ENCODE measurements at places on chromosomes 4 and X. TPM values are rescaled to one million over a fixed set of nuclear protein-coding genes. Genes with fewer than 3 reads are reported as not detected.

NSG1 gene
- total RNA-seq = not detected

GPR143 gene
- not detected for total RNA-seq

MCF2 gene
- total RNA-seq = not detected

NRK gene
- total RNA-seq = 13.1 TPM

SSX2B gene
- not detected for total RNA-seq

SPANXN1 gene
- total RNA-seq = not detected

ART3 gene
- total RNA-seq = not detected

GRCh38 chrX:72430405-72430968 lies 124.8 kb upstream of the CITED1 start:
- no peak for DNase-seq
- H3K27me3 ChIP-seq = no peaks in the 10 kb centered on the region
- no peaks in the 10 kb centered on the region for H3K4me1 ChIP-seq
- peaks cover 9% of the 10 kb centered on the region for H3K36me3 ChIP-seq
- no peak overlapping the region for H3K4me3 ChIP-seq
- H3K27ac ChIP-seq = no peak overlapping the region

- no peak for DNase-seq
- H3K4me1 ChIP-seq = peaks cover 3% of the 10 kb centered on the region
- H3K27ac ChIP-seq = no peak overlapping the region
- no peaks in the 10 kb centered on the region for H3K27me3 ChIP-seq
- peaks cover 2% of the 10 kb centered on the region for H3K36me3 ChIP-seq
- no peak overlapping the region for H3K4me3 ChIP-seq
These were observed 72.6 kb downstream of the GPR82 start for GRCh38 chrX:41796577-41796976.

DNA sequence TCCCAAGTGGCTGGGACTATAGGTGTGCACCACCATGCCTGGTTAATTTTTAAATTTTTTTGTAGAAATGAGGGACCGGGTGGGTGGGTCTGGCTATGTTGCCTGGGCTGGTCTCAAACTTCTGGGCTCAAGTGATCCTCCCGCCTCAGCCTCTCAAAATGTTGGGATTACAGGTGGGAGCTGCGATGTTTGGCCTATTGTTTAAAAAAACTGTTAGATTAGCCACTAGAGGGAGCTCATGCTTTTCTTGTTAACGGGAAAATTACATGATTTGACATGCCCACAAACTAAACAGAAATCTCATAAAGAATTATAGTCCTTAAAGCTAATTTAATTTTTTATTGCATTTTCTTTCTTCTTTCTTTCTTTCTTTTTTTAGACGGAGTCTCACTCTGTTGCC lies 5.0 kb upstream of the SDAD1 start:
- no peak for DNase-seq
- no peaks in the 10 kb centered on the region for H3K36me3 ChIP-seq
- H3K27ac ChIP-seq = peak overlapping the region; percentile 20
- peaks cover 10% of the 10 kb centered on the region for H3K27me3 ChIP-seq
- H3K4me1 ChIP-seq = peaks cover 3% of the 10 kb centered on the region

DNA sequence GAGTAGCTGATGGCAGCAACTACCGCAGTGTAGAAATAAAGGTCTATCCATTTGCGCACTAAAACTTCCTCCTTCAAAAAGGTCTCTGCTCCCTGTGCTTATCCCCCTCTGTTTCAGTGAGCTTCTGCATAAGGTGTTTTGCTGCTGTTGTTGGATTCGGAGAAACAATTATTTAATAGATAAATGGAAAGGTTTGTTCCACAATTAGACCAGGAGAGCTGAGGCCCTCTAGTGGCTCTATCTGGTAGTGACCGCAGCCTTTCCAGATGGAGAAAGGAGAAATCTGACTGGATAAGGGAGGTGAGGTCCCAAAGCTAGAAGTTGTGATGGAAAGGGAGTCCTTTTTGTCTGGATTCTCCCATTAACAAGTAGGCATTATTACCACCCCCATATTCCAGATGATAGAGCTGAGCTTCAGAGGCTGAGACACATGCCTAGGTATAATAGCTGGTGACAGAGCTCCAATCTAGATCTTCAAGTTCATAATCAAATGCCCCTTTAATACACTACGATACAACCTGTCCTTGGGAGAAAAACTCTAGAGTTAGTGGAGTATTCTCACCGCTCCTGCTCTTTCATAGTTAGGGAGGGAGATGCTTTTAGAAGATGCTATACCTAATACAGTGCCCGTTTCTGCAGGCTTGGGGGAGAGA lies 5.1 kb upstream of the GABRQ start:
- peaks cover 13% of the 10 kb centered on the region for H3K27me3 ChIP-seq
- no peaks in the 10 kb centered on the region for H3K36me3 ChIP-seq
- DNase-seq = no peak
- no peak overlapping the region for H3K4me3 ChIP-seq

GRCh38 chrX:104482757-104483156 lies 83.2 kb upstream of the IL1RAPL2 start:
- H3K27ac ChIP-seq = no peak overlapping the region
- H3K4me3 ChIP-seq = no peak overlapping the region
- peaks cover 2% of the 10 kb centered on the region for H3K27me3 ChIP-seq
- no peak for DNase-seq
- H3K36me3 ChIP-seq = no peaks in the 10 kb centered on the region

- H3K27me3 ChIP-seq = no peaks in the 10 kb centered on the region
- no peak overlapping the region for H3K4me3 ChIP-seq
- peak overlapping the region; percentile 69 for H3K27ac ChIP-seq
- peaks cover 13% of the 10 kb centered on the region for H3K4me1 ChIP-seq
- no peaks in the 10 kb centered on the region for H3K36me3 ChIP-seq
- DNase-seq = no peak
These were observed 66.2 kb downstream of the FHIP1A start for GRCh38 chr4:151475035-151475714.

DNA sequence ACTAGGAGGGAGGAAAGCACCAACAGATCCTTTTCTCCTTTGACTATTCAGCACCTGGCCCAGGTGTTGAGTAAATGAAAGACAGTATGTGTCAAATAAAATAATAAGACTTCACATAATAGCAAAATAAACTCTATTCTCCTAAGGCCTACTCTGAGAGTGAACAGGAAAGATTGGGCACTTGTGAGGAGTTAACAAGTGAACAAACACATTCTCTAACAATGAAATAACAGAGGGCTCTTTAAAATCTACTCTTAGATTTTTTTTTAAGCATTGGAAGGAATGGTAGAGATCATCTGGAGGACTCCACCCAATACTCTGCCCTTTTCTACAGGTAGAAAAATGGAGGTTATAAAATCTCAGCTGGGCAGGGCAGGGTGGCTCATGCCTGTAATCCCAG lies 39.1 kb upstream of the NOCT start:
- no peaks in the 10 kb centered on the region for H3K36me3 ChIP-seq
- H3K4me1 ChIP-seq = peaks cover 5% of the 10 kb centered on the region
- no peak overlapping the region for H3K4me3 ChIP-seq
- H3K27me3 ChIP-seq = no peaks in the 10 kb centered on the region
- DNase-seq = no peak

DNA sequence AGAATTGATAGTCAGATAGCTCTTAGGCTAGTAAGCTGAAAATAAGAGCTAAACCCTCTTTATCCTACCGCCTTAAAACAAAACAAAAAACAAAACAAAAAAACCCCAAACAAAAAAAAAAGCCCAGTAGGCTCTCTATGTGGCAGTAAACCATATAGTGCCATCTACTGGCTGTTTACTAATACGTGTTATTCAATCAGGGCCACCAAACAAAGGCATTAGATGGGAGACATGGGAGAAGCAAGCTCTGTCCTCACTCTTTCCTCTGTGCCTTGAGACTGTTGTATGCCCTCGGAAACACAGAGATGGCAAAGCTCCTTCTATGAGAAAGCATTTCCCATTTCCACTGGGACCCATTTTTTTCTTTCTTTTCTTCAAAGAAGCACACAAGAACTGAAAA lies 148.8 kb upstream of the MID1 start:
- H3K36me3 ChIP-seq = no peaks in the 10 kb centered on the region
- H3K27me3 ChIP-seq = no peaks in the 10 kb centered on the region
- peak overlapping the region; percentile 44 for H3K4me3 ChIP-seq
- H3K4me1 ChIP-seq = peaks cover 13% of the 10 kb centered on the region
- DNase-seq = no peak

- peak; percentile 87 for DNase-seq
- no peak overlapping the region for H3K4me3 ChIP-seq
- H3K27me3 ChIP-seq = no peaks in the 10 kb centered on the region
- peaks cover 3% of the 10 kb centered on the region for H3K36me3 ChIP-seq
- H3K4me1 ChIP-seq = peaks cover 12% of the 10 kb centered on the region
These were observed 10.8 kb upstream of the TREX2 start for GRCh38 chrX:153456704-153457103.

DNA sequence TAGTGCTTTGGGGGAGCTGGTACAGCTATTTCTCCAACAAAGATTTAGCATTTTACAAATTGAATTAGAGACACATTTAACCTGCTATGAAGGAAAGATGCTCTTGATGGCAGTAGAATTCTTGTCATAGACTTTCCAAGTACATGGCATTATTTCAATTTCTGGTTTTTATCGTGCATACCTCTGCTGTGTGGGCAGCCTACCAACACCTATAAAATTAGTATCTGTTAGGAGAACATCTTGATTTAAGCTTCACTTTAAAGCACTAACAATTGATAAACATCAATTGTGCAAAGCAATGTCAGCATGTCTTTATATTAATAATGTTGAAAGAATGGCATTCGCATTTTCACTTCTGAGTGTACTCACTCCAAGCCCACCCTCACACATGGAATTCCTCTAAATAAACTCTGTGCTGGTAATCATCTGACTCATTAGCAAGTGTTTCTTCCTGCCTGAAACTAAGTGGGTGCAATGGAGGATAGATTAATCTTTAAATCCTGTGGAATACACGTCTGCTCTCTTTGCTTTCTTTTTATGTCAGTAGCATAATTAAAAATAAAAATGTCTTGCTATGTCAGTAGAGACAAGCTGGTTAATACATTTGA lies 279.8 kb upstream of the MAGEB18 start:
- H3K27ac ChIP-seq = no peak overlapping the region
- H3K4me1 ChIP-seq = no peaks in the 10 kb centered on the region
- H3K27me3 ChIP-seq = no peaks in the 10 kb centered on the region
- H3K4me3 ChIP-seq = no peak overlapping the region
- no peaks in the 10 kb centered on the region for H3K36me3 ChIP-seq
- DNase-seq = no peak

DNA sequence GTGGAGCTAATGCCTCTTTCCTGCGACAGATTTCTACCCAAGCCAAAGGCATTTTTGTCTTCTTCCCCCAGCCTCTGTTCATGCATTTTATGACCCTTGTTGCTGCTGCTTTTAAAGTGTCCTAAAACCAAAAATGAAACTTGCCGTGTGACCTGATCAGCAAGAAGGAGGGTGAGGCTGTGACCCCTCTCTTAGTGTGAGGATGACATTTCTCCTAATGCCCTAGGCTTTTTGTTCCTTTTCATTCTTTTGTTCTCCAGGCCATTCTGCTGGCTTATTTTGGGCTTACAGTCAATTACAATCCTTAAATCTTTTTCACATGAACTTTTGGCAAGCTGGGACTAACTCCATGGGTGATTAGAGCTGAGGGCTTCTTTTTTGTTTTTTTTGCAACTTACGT lies 34.4 kb downstream of the PTTG2 start:
- H3K27ac ChIP-seq = no peak overlapping the region
- H3K4me3 ChIP-seq = no peak overlapping the region
- no peak for DNase-seq
- peaks cover 9% of the 10 kb centered on the region for H3K4me1 ChIP-seq
- no peaks in the 10 kb centered on the region for H3K36me3 ChIP-seq

GRCh38 chrX:18931972-18932371 lies 51.9 kb downstream of the PHKA2 start:
- DNase-seq = no peak
- no peaks in the 10 kb centered on the region for H3K4me1 ChIP-seq
- H3K27me3 ChIP-seq = no peaks in the 10 kb centered on the region
- no peak overlapping the region for H3K27ac ChIP-seq
- no peak overlapping the region for H3K4me3 ChIP-seq
- H3K36me3 ChIP-seq = peaks cover 8% of the 10 kb centered on the region

GRCh38 chr4:98068495-98068894 lies 74.8 kb downstream of the STPG2 start:
- no peaks in the 10 kb centered on the region for H3K4me1 ChIP-seq
- DNase-seq = no peak
- H3K27me3 ChIP-seq = peaks cover 5% of the 10 kb centered on the region
- no peak overlapping the region for H3K4me3 ChIP-seq

- H3K27ac ChIP-seq = no peak overlapping the region
- peaks cover 7% of the 10 kb centered on the region for H3K27me3 ChIP-seq
- no peak for DNase-seq
- no peaks in the 10 kb centered on the region for H3K36me3 ChIP-seq
- H3K4me3 ChIP-seq = no peak overlapping the region
- H3K4me1 ChIP-seq = peaks cover 29% of the 10 kb centered on the region
These were observed 216.4 kb upstream of the RASGEF1B start for GRCh38 chr4:81688085-81688484.

DNA sequence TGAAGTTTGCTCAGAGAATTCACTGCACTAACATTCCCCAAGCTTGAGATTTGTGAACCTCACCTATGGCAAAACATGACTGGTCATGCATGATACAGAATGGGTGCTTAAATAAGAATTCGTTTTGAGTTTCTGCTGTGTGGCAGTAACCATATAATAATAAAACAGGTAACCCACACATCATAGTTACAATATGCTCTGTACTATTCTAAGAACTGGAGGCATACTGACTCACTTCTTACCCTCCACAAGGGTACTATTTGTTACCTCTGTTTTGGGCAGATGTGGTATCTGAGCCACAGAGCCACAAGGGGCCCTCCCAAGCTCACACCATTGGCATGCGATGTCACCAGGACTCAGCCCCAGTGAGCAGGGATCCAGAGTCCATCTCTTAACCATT lies 17.6 kb downstream of the SLC2A9 start:
- DNase-seq = no peak
- H3K27me3 ChIP-seq = no peaks in the 10 kb centered on the region
- peaks cover 26% of the 10 kb centered on the region for H3K4me1 ChIP-seq
- peaks cover 1% of the 10 kb centered on the region for H3K36me3 ChIP-seq
- H3K27ac ChIP-seq = no peak overlapping the region

DNA sequence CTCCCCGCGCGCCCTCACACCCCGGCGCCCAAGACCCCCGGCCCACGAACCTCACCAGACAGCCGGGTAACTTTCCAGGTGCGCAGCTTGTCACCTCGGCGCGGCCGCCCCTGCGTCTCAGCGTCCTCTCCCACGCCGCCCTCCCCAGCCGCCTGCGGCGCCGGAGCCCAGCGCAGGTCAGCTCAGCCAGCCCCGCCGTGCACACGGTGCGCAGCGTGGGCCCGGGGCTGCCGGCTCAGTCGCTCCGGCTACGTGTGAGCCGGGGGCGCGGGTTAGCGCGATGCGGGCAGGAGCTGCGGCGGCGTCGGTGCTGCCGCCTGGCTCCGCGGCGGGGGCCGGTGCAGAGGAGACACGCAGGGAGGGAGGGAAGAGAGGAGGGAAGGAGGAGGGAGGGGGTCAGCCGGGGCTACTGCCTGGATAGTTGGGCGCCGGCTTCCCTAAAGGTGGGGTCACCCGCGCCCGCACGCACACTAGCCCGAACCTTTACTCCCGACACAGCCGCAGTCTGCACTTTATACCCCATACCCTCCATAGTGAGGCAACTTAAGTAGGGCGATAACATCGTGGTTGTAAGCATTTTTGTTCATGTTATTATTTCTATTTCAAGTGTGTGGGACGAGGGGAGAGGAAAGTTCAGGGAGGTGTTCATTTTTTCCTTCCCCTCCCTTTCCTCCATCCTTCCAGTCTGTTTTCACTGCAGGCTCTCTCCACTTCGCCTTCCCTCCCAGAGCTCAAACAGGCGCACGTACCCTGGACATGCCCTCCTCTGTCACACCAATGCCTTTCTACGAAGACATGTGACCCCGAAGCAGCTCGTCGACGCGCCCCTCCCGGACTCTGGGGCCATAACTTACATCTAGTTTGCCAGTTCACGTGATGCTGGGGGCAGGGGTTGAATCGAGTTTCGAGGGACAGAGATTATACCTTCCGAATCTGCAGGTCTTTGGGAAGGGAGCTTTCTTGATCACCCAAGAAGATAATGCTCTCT lies at the start of gene PRKG2:
TSS of gene PRKG2 (minus strand) at position 342 of the 988 bp plus-strand sequence. CDS start 10,175 bp downstream, outside the sequence.
- H3K36me3 ChIP-seq = no peaks in the 10 kb centered on the region
- DNase-seq = no peak
- H3K4me1 ChIP-seq = peaks cover 11% of the 10 kb centered on the region
- H3K27me3 ChIP-seq = peaks cover 40% of the 10 kb centered on the region
- no peak within 1 kb of the TSS for H3K27ac ChIP-seq

Data from chondrocyte (in vitro differentiated cells).